AG08396 (cell line): ENCODE measurements at places on chromosomes 7 and 10.
A peak's percentile ranks its signal among the peaks of the same experiment; 100 is the strongest.

DNA sequence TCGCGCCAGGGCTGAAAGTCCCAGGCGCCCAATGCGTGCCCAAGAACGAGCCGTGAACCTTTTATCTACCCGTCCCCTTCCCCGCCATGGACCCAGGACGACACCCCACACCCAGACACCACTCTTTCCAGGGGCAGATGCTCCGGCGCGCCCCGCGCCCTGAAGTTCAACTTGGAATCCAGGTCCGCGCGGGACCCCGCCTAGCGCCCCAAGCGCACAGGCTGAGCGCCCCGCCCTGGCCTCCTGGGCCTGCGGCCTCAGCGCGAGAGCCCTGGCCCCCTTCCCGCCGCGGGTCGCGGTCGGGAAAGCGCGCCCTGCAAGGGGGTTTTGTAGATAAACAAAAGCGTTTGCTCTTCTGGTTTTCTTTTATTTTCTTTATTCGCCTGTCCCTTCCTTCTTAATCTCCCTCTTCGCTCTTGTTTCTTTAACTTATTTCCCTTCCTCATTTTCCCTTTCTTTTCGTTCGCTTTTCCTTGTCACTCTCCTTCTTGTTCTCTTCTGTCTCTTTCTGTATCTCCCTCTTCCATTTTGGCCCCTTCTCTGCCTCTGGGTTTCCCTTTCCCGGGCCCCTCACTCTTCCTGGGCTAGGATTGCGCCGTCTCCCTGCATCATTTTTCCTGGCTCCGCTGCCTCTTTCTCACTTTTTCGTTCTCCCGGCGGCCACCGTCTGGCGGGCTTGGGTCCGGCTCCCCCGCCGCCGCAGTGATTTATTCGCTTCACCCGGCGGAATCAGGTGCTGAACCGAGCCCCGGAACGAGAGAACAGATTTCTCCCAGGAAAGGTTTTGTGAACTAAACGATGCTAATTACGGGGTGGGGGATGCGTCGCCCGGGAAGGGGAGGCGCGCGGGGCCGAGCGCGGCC, 15.3 kb upstream of the PAX2 start:
- DNase-seq: no peak

- no peak for DNase-seq
These were observed 98.4 kb downstream of the GNAT3 start for GRCh38 chr7:80413383-80413945.

DNA sequence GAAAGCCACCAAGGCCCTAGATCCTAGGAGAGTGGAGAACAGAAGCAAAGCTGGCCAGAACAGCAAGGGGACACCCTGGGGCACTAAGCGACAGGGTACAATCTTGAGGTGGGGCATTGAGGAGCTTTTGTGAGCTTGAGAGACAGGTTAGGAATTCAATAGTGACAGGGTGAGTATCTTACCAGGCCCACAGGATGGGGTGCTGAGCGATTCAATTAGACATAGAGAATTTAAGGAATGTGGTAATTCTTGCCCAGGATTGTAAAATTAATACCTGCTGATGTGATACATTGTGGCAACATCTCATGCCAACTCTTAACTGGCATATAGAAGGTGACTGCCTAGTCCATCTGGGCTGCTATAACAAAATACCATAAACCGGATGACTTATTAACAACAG, 14.0 kb downstream of the RBP3 start:
- no peak for DNase-seq

DNA sequence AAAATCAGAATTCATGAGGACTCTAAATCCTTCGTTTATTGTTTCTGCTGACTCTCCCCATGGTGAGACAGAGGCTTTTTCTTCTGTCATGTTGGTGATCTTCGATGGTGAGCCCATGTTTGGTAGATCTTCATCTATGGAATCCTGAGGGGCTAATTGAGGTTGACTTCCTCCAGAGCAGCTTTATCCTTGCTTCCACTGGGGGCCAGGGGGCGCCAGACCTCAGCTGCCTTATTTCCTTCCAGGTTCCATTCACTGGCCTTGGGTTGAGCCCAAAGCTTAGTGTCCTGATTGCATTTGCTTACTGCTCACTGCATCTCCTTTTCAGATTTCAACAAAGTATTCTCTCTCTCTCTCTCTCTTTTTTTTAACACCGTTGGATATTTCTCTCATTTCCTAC, 80.7 kb downstream of the GCC1 start:
- DNase-seq: peak; percentile 20

DNA sequence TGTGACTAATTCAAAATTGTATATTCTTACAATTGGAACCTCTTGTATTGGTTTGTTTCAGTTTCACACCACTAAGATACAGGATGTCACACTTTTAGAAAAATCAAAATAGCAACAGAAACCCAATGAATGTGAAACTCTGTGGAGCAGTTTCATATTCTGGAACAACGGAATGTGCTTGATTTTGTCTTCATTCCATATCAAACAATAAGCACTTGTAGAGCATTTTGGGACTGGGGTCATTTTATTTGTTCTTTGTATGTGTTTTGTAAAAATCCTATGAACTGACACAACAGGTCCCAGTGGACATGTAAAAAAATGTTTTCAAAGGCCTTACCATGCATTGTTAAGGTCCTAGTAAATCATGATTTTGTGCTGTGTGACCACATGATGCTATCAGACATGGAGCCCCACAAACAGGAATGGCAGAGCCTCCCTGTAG, 123.1 kb downstream of the DKK1 start:
- DNase-seq: no peak

DNA sequence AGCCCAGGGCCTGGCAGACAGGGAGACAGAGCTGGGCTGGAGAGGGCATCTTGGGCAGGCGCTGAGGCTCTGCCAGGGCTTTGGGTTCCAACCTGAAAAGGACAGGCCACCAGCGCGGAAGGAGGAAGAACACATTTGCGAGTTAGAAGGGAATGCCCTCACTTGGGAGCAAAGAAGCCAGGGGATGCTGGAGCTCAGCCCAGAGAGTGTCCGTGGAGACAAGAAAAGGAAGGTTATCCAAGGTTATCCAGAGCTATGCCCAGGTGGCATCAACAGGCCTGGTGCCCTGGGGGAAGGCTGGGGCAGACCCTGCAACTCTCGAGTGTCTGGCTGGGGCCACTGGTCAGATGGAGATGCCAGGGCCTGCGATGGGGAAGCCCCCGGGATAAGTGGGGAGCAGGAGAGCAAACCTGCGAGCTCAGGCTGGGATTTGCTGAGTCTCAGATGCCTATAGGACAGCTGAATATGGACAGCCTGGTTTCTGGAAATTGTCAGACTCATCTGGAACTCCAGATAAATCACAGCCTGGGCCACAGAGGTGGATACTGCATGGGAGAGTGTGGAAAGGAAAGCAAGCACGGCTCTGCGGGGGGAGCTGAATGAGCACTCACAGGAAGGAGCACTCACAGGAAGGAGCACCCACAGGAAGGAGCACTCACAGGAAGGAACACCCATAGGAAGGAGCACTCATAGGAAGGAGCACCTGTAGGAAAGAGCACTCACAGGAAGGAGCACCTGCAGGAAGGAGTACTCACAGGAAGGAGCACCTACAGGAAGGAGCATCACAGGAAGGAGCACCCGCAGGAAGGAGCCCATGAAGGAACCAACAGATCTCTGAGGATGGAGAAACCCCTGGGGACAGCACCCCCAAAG, 152.1 kb downstream of the ADAM12 start:
- DNase-seq: no peak

DNA sequence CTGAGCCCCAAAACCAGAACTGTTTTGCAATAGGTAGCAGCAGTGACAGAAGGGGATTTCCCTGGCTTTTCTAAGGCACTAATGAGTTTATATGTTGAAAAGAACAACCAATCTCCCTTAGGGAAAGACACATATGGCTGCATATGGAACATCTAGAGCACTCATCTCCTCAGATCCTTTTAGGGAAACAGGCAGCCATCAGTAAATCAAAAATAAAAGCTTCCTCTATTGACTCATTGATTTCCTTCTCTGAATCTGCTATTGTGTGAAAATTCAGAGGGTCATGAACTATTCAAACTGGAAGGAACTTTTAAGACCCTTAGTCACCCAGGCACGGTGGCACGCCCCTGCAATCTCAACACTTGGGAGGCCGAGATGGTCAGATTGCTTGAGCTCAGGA, 110.9 kb upstream of the NANOS1 start:
- DNase-seq: no peak

- peak; percentile 95 for DNase-seq
These were observed at the start of gene CLIP2 for GRCh38 chr7:74289018-74289658. CLIP2 (plus strand) TSS chr7:74289407; CDS start chr7:74317547, 28,140 bp downstream.

- peak; percentile 80 for DNase-seq
These were observed 2.2 kb downstream of the ANXA11 start for GRCh38 chr10:80202934-80203834.

- DNase-seq: no peak
These were observed 39.6 kb upstream of the SHH start for GRCh38 chr7:155851892-155852291.

DNA sequence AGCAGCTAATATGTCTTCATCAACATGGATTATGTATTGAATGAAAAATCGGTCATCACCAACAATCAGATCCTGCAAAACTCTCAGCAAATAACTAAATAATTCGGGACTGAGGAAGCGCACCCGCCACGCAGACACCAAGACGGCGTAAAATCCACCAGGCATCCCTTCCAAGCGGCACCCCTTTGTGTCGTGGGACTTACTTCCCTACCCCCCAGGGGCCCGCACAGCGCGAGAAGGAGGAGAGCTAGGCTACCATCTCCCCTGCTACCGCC, 721 bp downstream of the ARL3 start:
- no peak for DNase-seq

GRCh38 chr7:129110258-129110981, 34.1 kb upstream of the TSPAN33 start:
- no peak for DNase-seq

GRCh38 chr10:79260811-79261740, 86.2 kb upstream of the PPIF start:
- DNase-seq: peak; percentile 72

DNA sequence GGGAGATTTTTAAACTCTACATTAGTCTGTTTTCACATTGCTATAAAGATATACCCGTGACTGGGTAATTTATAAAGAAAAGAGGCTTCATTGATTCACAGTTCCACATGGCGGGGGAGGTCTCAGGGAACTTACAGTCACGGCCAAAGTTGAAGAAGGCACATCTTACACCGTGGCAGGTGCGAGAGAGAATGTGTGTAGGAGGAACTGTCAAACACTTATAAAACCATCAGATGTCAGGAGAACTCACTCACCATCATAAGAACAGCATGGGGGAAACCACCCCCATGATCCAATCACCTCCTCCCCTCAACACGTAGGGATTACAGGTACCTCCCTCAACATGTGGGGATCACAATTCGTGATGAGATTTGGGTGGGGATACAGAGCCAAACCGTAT, 129.5 kb downstream of the FGFR2 start:
- DNase-seq: no peak

DNA sequence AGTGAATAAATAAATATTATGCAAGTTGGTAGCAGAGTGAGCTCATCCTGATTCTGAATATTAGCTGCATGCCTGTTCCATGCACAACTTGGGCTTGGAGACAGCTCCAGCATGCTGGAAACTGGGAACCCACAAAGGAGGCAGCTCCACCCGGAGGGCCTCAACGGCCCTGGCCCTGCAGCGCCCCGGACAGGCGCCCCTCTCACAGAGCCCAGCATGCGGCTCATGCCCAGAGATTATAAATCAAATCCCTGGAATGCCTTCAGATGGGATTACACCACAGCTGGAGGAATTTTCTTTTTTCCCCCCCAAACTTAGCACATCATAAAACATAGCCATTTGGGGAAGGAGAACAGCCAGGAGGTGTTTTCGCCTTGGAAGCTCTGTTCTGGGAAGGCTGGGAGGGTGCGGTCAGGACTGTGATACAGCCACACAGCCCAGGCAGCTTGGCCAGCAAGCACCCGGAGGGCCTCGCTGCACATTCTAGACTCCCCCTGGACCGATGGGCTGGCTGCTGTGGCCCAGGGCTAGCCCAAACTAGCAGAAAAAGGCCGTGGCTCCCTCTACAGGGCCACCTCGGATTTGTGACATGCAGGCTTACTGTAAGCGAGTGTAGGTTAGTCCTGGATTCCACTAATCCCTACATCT, 102.4 kb downstream of the PTPN20 start:
- DNase-seq: no peak

GRCh38 chr7:77235276-77235675, 35.7 kb upstream of the FGL2 start:
- DNase-seq: peak; percentile 26

GRCh38 chr10:130816116-130816901, 495.2 kb downstream of the TCERG1L start:
- DNase-seq: no peak

- DNase-seq: peak; percentile 73
These were observed 171.2 kb downstream of the PRKAG2 start for GRCh38 chr7:151705636-151706276.

GRCh38 chr7:47100817-47101435, 481.0 kb downstream of the TNS3 start:
- peak; percentile 57 for DNase-seq

DNA sequence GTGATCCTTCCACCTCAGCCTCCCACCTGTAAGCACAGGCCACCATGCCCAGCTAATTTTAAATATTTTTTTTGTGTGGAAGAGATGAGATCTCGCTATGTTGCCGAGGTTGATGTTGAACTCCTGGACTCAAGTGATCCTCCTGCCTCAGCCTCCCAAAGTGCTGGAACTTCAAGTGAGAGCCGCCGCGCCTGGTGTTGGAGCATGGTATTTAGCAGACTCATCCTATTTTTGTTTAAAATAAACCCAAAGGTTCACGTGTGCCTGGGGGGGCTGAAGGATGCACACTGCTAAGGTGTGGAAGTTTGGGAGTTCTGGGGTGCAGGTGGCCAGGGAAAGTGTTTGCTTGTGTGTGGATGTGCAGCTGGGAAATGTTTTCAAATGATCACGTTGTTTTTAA, 18.1 kb downstream of the PDGFA start:
- DNase-seq: no peak

DNA sequence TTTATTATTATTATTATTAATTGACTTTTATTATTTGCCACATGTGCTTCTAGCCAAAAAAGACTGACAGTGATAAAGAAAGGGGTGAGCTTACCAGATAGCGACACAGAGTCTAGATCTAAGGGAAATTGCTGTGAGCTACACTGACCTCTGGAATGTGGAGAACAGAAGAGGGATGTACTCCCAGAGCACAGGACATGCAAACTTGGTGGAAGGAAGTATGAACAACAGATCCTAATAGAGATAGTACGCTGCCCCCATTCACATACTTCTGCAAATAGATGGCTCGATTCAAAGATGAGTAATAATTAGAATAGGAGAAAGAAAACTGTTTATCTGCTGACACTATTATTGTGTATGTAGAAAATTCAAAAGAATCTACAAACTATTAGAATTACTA, 109.3 kb upstream of the HPS1 start:
- no peak for DNase-seq
